ENCODE measurements at places on chromosomes 3 and 15. TPM values are rescaled to one million over a fixed set of nuclear protein-coding genes. Genes with fewer than 3 reads are reported as not detected.

GRCh38 chr15:92610101-92610520 is 45.5 kb downstream of the FAM174B start:
- H3K27me3 ChIP-seq, result peaks cover 3% of the 10 kb centered on the region
- peaks cover 11% of the 10 kb centered on the region for H3K36me3 ChIP-seq
- no peak for DNase-seq
- no peak overlapping the region for H3K27ac ChIP-seq

The MSL2 gene
- 36.7 TPM for total RNA-seq

- no peak overlapping the region for H3K4me3 ChIP-seq
- H3K36me3 ChIP-seq, result no peaks in the 10 kb centered on the region
- H3K27ac ChIP-seq, result no peak overlapping the region
- peaks cover 16% of the 10 kb centered on the region for H3K4me1 ChIP-seq
- no peak for DNase-seq
Measured at GRCh38 chr15:92480361-92480760, 86.7 kb downstream of the ST8SIA2 start.

The CCDC50 gene
- 31.6 TPM for total RNA-seq

DNA sequence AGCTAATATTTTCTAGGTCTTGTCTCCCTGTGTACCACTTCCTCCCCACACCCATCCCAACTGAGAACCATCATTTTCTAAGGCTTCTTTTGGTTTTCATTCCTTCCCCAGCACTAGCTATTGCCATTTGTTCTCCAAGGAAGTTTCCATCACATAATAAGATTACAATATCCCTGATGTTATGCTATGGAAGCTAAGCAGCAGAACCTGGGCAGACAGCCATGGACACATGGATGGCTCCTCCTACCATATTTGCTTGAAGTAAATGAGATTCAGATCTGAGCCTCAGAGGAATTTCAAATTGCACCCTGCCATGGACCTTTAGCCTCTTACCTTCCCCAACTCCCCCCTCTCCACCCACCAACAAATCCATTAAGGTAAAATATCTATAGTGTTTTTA is 31.5 kb downstream of the GASK1A start:
- H3K27ac ChIP-seq, result no peak overlapping the region
- H3K27me3 ChIP-seq, result no peaks in the 10 kb centered on the region
- H3K4me1 ChIP-seq, result 0 out of 2 replicates have a peak, but pooled peaks cover 2% of the 10 kb centered on the region
- H3K4me3 ChIP-seq, result no peak overlapping the region

GRCh38 chr3:24302396-24302795 is 192.3 kb downstream of the THRB start:
- no peak for DNase-seq
- H3K27ac ChIP-seq, result no peak overlapping the region
- no peak overlapping the region for H3K4me3 ChIP-seq
- H3K36me3 ChIP-seq, result no peaks in the 10 kb centered on the region
- peaks cover 19% of the 10 kb centered on the region for H3K4me1 ChIP-seq

- peaks cover 4% of the 10 kb centered on the region for H3K4me1 ChIP-seq
- H3K27ac ChIP-seq, result no peak overlapping the region
- no peak overlapping the region for H3K4me3 ChIP-seq
- peaks cover 4% of the 10 kb centered on the region for H3K36me3 ChIP-seq
Measured at GRCh38 chr15:55402707-55403106, 5.5 kb downstream of the CCPG1 start.
